ENCODE measurements at places on chromosomes 16 and 17.

GRCh38 chr17:6045621-6046357 lies 24.4 kb upstream of the WSCD1 start:
- no peak for DNase-seq

DNA sequence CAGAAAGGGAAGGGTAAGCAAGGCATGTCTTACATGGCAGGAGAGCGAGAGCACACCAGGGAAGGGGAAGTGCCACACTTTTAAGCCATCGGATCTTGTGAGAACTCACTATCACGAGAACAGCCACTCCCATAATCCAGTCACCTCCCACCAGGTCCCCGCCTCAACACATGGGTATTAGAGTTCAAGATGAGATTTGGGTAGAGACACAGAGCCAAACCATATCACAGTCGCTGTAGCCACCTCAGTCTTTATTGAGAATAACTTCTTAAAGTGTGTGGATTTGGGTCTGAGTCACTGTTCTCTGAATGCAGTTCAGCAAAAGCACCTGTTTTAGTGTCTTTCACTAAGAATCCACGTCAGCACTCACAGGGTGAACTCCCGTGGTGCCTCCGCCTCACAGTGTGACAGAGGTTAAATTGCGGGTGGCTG lies 195.2 kb upstream of the CHMP6 start:
- no peak for DNase-seq

DNA sequence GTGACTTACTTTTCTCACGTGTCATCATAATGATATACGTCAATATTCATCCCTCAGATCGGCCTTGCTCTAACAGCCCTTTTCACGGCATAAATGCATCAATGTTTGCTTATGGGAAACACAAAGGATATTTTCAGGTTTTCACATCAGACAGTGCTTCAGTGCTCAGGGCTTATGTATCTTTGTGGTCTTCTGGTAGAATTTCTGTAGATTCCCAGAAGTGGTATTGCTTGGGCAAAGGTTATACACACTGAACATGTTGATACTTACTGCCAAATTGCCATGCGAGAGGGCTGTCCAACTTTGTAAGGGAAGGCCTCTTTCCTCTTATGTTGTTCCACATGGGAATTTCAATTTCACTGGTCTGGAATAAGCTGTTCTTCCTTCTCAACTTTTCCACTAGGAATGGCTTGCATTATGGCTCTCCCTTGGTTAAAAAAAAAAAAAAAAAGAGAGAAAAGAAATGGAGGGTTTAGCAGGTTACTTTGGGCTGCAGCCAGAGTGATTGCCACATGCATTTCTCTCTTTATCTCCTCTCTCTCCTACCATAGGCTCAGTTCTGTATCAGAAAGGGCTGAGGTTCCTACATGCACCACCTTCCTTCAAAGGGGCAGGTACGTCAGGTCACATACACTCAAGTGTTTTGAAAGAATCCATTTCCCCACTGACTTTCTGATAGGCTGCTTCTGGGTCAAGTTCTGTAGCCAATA lies 19.3 kb downstream of the DHODH start:
- DNase-seq, result no peak

- peak; percentile 80 for DNase-seq
Observed at GRCh38 chr16:16127469-16128116, 95.7 kb downstream of the ABCC6 start.

DNA sequence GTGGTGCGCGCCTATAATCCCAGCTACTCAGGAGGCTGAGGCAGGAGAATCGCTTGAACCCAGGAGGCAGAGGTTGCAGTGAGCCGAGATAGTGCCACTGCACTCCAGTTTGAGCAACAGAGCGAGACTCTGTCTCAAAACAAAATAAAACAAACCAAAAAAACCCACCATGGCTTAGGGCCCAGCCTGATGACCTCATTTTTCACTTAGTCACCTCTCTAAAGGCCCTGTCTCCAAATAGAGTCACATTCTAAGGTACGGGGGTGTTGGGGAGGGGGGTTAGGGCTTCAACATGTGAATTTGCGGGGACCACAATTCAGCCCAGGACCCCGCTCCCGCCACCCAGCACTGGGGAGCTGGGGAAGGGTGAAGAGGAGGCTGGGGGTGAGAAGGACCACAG lies 1.4 kb upstream of the STH start:
- DNase-seq, result peak; percentile 68

DNA sequence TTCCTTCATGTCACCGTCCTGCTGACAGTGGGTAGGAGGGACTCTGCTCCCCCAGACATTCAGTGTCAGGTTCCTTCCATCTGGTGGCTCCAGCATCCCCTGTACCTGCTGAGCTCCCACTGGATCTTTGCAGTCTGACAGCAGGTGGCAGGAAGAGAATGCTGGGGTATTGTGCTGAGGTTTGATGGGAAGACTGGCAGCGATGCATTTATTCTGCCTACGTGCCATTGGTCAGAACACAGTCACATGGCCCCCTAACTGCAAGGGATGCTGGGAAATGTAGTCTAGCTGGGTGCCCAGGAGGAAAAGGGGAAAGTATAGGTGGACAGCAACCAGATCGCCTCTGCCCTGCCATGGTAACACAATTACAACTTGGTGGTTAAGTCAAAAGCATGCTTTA lies 44.4 kb downstream of the IRX3 start:
- DNase-seq, result no peak

DNA sequence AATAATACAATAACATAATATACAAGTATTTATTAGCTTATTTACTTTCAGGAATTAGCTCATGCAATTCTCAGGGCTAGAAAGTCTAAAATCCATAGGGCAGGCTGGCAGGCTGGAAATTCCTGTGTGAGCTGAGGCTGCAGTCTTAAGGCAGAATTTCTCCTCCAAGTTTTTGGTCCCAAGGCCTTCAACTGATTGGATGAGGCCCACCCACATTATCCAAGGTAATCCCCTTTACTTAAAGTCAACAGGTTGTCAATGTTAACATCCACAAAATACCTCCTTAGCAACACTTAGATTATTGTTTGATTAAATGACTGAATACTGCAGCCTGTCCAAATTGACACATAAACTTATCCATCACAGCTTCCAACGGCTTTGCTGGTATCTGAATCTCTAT lies 32.9 kb upstream of the SOX9 start:
- no peak for DNase-seq

- peak; percentile 24 for DNase-seq
Observed at GRCh38 chr16:90061437-90061836, 15.7 kb downstream of the PRDM7 start.

DNA sequence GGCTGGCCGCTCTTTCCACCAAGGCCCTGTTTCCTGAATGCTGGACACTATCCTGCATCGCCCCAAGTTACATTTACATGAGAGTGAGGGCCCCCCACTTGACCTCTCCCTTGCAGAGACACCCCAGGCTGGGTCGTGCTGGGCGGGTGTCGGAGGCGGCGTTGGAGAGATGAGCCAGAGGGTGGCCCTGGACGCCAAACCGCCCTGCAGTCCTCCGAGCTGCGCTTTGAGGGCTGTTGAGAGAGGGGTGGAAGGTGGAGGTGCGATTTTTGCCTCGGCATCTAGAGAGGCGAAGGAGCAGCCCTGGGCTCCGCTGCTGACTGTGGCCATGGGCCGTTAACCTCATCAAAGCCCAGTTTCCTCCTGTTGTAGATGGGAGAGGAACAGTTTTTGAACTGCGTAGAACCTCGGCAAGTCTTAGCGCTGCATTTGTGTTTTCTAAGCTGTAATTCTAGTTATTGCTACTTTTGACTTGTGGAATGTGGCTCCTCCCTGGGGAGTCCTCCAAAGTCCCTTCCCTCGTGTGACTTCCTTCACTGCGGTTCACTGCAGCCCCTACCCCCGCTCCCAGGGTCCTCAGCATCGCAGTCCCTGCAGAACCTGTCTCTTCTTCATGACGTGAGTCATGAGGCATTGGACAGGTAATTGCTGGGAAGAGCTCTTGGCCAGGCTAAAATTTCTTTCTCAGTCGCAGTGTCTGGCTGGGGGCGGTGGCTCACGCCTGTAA lies 986 bp upstream of the ELOB start:
- DNase-seq, result no peak

DNA sequence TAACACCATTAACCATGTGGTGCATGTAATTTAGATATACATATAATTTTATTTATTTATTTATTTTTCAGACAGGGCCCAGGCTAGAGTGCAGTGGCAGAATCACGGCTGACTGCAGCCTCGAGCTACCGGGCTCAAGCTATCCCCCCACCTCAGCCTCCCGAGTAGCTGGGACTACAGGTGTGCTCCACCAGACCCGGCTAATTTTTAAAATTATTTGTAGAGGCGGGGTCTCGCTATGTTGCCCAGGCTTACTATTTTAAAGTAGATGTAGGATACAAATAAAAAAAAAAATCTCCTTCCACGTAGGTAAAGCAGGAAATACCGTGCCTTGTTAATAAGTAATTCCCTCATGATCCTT lies 446 bp upstream of the COQ7 start:
- DNase-seq, result no peak

GRCh38 chr17:56978441-56979090 lies 635 bp downstream of the SCPEP1 start:
- DNase-seq, result peak; percentile 22

Data from cardiac fibroblast (primary cell).